Urinary bladder (tissue), 4 donors: ENCODE measurements at places on chromosomes 6 and 20. TPM values are rescaled to one million over a fixed set of nuclear protein-coding genes. Genes with fewer than 3 reads are reported as not detected.

GSTA2 gene
- not detected for total RNA-seq

HAO1 gene
- total RNA-seq, result not detected

MAP7 gene
- total RNA-seq, result 10.4 TPM

SULF2 gene
- total RNA-seq, result 34.7 TPM

LTA gene
- total RNA-seq, result not detected

TBX18 gene
- 68.1 TPM for total RNA-seq

CGAS gene
- 16.0 TPM for total RNA-seq

DNA sequence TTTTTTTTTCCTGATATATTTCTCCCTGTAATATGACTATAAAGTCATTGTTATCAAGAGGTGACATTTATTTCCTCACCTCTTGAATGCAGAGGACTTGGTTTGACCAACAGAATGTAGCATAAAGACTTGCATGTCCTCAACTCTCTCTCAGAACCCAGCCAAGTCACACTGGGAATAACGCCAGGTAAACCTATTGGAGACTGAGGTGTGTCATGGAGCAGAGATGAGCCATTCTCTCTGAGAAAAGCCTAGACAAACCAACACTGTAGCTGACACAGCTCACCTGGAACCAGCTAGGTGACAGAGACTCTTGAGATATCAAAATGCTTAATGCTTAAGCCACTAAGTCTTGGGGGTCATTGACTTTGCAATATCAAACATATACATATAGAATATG lies 533.6 kb downstream of the HAO1 start:
- no peak for DNase-seq

GRCh38 chr6:52500238-52501129 lies 76.4 kb downstream of the TRAM2 start:
- no peak for DNase-seq

GRCh38 chr6:128558021-128558420 lies 37.6 kb upstream of the PTPRK start:
- no peak for DNase-seq

- DNase-seq, result peak; percentile 21
Measured at GRCh38 chr20:60210779-60211617, 252.8 kb downstream of the CDH26 start.

- DNase-seq, result no peak
Measured at GRCh38 chr6:15264902-15265761, 19.3 kb downstream of the JARID2 start.

DNA sequence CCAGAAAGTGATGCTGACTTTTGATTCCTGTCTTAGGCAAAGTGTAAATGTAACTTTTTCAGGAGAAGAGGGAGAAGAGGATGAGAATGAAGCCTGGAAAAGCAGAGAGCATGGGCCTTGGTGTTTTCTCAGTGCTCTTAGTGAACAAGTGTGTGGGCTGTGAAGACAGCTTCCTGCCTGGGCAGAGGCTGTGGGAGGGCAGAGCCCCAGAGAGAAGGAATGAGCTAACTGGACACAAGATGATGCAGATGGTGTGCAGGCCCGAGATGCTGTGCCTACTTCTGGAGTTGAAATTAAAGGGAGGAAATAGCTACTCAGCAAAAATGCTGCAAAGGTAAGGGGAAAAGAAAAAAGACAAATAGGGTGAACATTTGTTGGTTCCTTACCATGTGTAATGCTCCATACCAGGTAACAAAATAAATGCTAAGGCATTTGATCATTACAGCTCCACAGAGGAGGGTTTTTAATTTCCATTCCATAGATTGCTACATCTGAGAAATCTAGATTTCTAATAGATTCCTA lies 87.0 kb upstream of the CEP162 start:
- DNase-seq, result no peak

DNA sequence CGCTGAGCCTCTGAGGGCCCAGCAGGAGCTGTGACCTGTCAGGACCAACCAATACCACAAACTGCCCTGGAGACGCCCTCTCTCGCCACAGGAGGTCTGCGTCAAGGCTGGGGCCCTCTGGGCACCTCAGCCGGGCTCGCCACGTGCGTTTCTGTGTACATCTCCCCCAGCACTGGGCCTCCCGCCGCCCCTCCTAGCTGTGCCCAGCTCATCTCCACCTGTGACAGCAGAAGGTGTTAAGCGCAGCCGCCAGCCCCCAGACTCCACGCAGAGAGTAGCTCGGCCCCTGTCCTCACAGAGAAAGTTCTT lies 91.4 kb downstream of the TAF4 start:
- no peak for DNase-seq

- DNase-seq, result no peak
Measured at GRCh38 chr20:36924167-36925045, 27.1 kb downstream of the SAMHD1 start.

GRCh38 chr6:116406678-116407345 lies 36.1 kb downstream of the DSE start:
- DNase-seq, result no peak

DNA sequence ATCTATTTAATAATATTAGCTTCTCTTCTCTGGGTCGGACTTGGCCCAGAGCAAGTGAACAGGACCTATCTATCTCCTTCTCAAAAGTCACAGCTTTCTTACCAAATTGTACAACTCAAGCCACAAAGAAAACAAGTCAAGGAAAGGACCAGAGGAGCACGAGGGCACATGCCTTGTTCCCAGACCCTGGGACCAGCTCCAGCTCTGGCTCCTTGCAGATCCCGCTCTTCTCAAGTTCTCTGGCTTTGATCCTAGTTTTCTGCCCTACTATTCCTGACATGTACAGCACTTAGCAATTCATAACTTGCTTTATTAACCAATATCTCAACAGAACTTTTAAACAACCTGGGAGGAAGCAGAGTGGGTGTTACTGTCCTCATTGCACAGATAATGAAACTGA lies 185.9 kb downstream of the ESR1 start:
- no peak for DNase-seq

DNA sequence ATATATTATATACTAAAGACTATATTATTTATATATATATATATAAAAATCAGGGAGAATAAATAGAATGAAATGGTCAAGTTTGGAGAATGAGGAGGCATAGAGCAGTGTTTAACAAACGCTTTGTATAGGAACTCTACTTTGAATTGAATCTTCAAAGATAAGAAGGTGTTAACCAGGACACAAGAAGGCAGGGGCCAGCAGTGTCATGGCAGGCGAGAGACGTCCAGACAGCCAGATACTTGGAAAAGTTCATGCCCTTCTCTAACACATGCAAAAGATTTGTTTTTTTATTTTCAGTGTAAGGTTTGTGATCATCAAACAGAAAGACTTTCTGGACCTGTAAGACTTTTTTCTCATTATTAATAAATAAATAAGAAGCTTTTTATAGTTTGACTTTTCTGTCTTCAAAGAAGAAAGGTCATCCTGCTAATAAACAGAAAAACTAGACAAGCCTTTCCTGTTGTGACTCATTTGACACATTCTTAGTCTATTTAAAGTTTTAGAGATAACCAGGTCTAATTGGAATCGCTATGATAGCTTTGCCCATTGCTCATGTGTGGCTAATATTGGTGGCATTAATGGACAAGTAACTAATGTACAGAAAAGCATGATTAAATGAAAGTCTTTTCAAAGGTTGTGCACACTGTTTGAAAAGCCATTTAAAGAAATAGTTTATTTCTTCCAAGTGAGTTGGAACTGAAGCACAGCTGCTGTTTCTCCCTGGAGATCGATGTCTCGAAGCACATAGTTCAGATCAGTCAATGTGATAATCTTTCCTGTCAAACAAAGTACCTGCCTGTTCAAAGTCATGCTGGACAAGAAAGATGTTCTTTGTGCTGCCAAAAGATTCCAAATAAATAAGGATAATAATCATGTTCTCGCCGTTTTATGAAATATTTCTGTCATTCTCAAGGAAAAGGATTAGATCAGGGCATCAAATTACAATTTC lies 420.4 kb upstream of the OPRM1 start:
- DNase-seq, result no peak

DNA sequence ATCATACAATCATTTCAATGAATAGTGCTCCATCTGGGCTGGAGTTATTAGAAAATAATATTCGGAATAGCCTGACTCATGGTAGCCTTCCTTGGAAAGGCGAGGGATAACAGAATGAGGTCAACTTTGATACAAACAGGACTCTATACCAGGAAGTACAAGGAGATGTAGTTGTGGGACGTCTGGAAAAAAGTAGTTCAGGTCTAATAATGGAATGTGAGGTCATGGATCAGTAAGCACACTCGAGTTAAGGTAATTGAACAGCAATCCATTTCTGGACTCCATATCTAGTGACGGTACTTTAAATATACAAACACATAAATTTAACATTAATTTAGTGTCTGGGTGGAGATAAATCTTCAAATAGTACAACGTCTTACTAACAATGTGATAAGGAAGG lies 1204.0 kb upstream of the ADGRB3 start:
- no peak for DNase-seq

- DNase-seq, result no peak
Measured at GRCh38 chr6:73969971-73970970, 274.3 kb downstream of the CD109 start.
